Stimulated activated CD4-positive, alpha-beta T cell treated with anti-CD3 and anti-CD28 coated beads, Interleukin-4, amount 100 ng/mL, for 1 hour (primary cell): ENCODE measurements at places on chromosomes 4 and X.

DNA sequence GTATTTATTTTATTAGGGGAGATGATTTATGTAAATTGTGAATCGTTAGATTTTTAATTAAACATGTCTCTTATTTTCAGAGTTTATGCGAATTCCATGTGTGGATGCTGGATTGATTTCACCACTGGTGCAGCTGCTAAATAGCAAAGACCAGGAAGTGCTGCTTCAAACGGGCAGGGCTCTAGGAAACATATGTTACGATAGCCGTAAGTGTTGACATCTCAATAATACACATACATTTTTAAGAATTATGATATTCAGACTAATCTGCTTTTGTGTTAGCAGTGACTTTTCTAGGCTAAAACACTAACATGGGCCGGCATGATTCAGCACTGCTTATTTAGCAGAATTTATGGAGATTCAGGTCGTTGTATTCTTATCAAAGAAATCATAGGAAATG lies 91.2 kb downstream of the RAP1GDS1 start:
- DNase-seq = no peak

- DNase-seq = no peak
These were observed 22.2 kb downstream of the SCOC start for GRCh38 chr4:140395668-140396067.

- no peak for DNase-seq
These were observed 79.5 kb upstream of the MAGEB10 start for GRCh38 chrX:27728291-27728690.

GRCh38 chr4:184801781-184802696 lies 23.7 kb downstream of the ACSL1 start:
- no peak for DNase-seq

DNA sequence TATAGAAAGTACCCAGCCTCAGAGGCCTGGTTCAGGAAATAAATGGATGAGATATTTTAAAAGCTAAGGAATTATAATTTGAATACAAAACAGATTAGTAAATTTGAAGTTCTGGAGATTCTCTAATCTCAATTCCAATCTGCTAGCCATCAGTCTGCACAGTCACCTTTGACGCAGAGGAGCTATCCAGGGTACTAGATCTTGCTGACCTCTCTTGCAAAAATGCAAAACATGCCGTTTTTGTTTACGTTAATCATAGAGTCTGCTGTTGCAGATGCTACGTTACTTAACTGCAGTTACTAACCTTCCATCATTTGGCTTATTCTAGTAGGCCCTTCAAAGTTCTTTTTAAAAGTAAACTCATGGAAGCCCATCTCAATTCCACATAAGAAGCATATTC lies 10.4 kb downstream of the CCSER1 start:
- no peak for DNase-seq

DNA sequence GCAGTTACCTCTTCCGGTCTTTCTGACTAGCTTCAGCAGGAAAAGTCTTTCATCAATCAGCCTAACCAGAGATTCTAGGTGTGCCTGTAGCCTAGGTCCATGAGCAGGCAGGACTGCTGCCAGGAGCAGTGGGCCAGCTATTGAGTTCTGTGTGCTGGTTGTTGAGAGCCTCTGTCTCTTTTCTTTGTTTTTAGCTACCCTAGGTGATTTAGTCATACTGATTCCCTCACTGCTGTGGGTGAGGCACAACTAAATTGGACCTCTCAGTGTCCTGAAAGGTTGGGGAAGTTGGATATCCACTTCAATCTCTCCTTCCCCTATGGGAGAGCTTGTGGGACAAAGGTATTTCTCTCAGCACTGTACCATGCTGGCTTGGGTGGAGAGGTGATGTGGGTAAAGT lies 354.9 kb downstream of the GPAT3 start:
- DNase-seq = no peak

DNA sequence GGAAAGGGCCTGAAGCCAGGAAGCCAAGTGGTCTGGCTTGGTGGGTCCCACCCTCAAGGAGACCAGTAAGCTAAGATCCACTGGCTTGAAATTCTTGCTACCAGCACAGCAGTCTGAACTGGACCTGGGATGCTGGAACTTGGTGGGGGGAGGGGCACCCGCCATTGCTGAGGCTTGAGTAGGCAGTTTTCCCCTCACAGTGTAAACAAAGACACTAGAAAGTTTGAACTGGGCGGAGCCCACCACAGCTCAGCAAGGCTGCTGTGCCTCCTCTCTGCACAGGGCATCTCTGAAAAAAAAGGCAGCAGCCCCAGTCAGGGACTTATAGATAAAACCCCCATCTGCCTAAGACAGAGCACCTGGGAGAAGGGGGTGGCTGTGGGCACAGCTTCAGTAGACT lies 63.1 kb downstream of the AFM start:
- DNase-seq = no peak

GRCh38 chr4:121510341-121510874 lies 129.6 kb upstream of the QRFPR start:
- DNase-seq = no peak

GRCh38 chr4:168150420-168151050 lies 58.2 kb downstream of the ANXA10 start:
- no peak for DNase-seq

- no peak for DNase-seq
These were observed 530 bp upstream of the NMU start for GRCh38 chr4:55636656-55636999.

DNA sequence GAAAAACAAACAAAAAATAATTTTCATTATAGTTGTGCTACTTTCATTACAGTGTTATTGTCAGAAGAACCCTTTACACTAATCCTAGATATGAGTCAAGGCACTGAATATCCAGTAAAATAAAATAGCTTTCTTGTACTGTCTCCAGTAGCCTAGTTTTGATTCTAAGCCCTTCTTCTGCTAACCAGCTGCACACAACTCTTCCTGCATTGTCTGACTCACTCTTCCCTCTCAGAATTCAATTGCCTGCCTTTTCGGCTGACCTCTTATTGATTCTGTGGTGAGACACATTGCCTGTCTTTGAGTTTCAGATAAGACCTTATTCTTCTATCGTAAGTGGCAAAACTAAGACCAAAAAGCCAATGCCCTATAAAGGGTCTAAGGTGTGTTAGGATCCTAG lies 26.7 kb upstream of the PCDH18 start:
- no peak for DNase-seq

DNA sequence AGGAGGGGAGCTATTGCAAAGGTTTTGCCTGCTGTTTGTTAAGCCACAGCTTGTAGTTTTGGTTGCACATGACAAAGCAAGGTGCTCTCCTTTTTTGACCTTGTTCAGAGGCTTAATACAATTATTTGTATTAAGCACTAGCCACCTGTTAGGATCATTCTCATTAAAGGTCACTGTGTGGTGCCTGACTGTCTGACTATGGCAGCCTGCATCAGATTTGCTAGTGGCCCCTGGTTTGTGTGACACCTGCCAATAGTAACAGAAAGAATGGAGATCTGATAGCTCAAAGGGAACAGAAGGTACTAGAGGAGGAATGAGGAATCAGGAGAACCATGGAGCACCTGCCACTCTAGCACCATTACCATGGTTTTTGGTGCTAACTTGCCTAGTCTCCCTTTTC lies 102.5 kb downstream of the POLA1 start:
- DNase-seq = no peak

GRCh38 chr4:168758351-168758876 lies 251.6 kb downstream of the CBR4 start:
- no peak for DNase-seq

- DNase-seq = no peak
These were observed 24.3 kb downstream of the LINC00632 start for GRCh38 chrX:140733766-140734342.

GRCh38 chr4:186954509-186954908 lies 230.9 kb upstream of the FAT1 start:
- no peak for DNase-seq

- DNase-seq = no peak
These were observed at the start of gene TACR3 for GRCh38 chr4:103719830-103720207. TSS of gene TACR3 (minus strand) at chr4:103719985. CDS start at chr4:103719675, 310 bp downstream.

DNA sequence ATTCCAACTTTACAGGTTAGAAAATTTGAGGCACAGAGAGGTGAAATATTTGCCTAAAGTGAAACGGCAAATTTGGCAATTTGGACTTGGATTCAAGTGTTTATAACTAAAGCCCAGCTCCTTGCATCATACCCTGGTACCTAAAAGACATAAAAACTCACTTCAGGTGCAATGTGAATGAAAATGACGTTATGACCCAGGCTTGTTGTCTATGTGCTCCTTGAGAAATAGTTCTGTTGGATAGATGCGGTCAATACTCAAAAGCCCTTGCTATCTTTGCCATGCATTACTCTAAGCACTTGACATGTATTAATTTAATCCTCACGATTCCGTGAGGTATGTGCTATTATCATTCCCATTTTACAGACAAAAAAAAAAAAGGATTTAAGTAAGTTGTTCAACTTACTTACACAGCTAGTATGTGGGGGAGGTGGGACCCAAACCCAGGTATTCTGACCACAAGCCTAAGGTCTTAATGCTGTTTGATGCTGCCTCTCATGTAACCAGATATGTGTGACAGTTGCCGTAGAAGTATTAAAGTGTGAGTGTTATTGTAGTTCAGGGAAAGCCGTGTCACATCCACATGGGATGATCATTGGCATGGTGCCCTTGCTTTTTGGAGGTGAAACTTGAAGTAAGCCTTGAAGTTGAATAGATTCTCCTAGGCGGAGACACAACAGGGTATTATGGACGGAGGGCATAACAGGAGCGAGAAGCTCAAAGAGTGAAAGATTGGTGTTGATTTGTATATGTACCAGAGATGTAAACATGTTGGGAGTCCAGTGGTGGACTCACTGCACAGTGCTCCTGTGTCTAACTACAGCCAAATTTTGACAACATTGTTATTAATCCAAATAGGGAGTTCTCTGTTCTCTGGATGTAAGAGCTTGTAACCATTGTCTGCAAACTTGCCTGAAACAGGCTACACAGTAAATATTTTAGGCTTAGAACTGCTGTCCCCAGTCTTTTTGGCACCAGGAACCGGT lies 3.1 kb downstream of the SCML1 start:
- DNase-seq = no peak

DNA sequence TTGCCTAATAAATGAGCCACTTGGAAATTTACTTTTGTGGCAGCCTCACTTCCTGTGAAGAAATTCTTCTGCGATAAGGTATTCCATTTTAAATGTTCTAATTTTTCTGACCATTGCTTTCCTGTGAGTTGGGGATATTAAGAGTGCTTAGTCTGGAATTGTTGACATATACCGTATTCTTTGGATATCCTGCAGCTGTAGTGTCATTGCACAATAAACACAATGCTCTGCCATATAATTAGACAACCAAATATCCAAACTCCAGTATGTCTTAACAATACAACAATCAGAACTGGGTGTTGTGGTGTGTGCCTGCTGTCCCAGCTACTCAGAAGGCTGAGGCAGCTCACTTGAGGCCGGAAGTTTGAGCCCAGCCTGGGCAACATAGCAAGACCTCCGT lies 99.4 kb downstream of the LUZP4 start:
- DNase-seq = no peak

DNA sequence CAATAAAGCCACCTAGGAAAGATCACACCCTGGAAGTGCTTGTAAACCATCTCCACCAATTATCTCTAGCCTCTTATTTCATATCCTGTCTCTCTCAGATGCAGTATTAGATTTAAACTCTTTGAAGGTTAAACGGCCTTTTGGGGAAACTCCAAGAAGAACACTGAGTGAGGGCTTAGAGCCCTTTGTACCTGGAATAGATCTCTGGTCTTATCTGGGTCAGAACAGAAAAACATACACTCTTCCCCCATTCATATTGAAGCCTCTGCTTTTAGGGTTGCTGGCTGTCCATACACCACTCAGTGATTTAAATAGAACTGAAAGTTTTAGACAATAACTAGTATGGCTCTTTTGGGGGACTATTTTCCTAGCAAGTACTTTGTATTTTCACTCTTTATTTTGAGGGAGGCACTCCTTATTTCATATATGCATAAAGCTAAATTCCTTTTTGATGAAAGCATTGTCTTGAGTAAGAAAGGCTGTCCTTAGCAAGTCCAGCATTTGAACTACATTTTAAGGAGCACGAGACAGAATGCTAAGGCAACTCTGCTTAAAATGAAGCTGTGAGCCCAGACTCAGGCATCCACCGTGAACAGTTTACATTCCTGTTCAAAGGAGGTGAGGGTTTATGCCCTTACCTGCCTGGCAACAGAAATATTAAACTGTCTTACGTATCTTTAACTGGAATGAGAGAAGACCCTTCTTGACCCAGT lies 17.4 kb downstream of the YY2 start:
- DNase-seq = no peak

DNA sequence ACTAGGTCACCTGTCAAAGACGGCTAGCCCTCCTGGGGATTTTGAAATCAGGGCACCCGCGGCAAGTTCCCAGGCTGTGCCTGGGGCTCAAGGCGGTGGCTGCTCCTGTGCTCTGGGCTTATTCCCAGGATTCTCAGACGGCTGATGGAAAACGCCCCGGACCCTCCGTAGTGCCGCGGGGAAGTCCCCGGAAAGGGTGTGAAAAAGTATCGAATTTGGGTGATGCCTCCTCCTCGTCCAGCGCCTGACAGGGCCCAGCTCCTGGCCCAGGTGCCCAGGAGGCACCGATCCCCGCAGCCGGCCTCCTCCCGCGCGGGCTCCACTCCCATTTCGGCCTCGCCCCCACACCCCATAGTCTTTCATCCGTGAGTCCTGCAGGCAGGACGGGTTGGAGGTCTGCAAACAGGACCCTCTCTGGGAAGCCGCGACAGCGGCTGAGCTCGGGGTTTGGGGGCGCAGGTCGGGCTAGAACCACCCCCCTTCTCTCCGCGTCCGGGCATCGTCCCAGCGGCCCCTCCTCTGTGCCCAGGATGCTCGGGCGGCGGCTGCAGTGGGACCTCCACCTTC lies 1.1 kb upstream of the NSG1 start:
- no peak for DNase-seq

GRCh38 chr4:98838977-98839618 lies 89.8 kb downstream of the EIF4E start:
- no peak for DNase-seq

GRCh38 chrX:9885150-9885549 lies 82.0 kb upstream of the CLDN34 start:
- DNase-seq = peak; percentile 49
